Activated CD4-positive, alpha-beta T cell treated with anti-CD3 and anti-CD28 coated beads, Interleukin-2, Interleukin-6, amounts not matched to agents 100 ng/mL and 50 ng/mL, durations not matched to agents 16 hours and 8 hours (primary cell): ENCODE measurements at places on chromosomes 12 and 14.

DNA sequence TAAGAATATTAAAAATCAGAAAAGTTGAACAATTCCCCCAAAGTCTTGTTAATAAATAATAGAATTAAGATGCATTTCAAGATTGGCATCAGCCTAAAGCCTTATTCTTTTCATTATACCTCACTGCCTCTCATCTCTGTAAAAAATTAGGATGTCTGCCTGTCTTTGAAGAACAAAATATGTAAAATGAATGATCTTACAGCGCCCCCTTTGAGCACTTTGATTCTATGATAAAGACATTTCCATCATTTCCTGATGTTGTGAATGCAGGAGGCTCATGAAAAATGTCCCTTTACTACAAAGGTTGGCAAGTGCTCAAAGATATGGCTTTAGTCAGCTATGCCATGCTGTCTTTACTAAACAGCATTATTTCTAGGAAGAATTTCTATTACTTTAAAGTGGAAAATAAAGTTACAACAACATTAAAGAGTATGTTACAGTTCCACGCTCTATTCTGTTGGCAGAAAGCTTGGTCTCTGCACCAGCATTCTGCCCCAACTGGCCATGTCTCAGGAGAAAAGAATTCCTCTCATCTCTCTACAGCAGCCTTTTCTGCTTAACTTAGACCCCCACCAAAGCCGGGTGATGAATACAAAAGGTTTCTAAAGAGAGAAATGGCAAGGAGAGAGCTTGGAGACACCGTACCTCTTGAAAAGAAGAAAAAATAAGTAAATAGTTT, 95.1 kb downstream of the LLPH start:
- peak; percentile 1 for DNase-seq

DNA sequence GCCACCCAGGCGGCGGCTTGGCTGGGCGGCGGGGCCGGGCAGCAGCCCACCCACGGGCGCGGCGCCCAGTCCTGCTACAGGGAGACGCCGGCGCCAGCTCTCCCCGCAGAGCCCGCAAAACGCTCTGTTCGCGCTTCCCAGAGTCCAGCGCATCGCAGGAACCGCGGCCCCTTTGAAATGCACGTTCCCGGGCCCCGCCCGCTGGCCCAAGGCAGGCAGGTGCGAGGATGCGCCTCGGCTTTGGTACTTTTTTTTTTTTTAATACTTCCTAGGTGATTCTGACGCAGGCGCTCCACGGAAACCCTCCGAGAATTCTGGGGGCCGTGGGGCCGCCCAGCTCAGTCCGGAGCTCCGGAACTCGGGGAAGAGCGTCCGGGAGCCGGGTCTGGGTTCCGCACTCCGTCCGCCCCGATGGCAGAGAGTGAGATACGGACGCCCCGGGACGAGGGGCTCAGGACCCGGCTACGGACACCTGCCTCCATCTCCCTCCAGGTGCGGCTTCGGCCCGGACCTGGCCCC, 483 bp downstream of the POC1B start:
- peak; percentile 49 for DNase-seq

DNA sequence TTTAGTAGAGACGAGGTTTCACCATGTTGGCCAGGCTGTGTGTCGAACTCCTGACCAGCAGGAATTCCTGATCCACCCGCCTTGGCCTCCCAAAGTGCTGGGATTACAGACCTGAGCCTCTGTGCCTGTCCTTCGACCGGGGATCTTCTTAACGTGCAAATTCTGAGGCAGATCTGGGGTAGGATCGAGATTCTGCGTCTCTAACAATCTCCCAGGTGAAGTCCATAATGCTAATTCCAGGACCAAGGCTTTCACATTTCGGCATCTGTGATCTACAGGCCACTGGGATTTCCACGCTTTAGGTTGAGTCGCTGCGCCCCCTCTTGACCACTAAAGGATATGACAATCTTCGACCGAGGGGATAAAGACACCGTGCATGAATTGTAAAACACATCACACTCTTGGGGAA, 24.8 kb downstream of the FOS start:
- peak; percentile 72 for DNase-seq

GRCh38 chr12:78959556-78959955, 95.0 kb downstream of the SYT1 start:
- DNase-seq: no peak

DNA sequence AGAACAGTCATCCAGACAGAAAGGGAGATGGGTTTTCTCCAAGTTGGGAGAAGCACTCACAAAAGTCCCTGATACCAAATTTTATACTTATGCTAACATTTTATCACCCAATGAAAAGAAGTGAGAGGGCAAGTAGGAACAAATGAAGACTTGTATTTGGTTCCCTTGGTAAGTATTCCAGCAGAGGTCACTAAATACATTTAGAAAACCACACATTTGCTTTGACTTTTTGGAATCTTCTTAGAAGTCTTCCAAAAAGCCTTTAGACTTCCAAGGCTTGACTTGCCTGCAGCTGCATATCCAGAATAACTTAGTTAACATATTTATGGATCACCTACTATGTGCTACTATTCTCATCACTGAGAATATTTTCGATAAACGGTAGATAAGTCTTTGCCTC, 3.1 kb upstream of the GYS2 start:
- DNase-seq: no peak
